ENCODE measurements at places on chromosomes 4 and X.

DNA sequence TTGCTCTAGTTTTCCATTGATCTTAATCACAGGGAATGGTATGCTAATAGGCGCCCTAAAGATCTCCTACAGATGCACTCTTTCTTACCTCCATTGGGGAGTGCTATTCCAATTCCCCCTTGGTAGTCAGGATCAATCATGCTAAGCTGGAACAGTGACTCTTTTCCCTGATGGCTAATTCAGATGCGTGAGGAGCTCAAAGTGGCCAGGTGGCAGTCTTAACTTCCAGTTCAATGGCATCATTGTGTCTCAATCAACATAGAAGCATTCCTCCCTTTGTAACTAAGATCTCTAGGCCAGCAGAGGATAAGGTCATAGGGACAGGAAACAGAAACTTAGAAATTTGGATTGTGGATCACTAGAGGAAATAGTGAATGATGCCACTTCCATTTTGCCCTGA, 216.8 kb downstream of the GRID2 start:
- DNase-seq = no peak

DNA sequence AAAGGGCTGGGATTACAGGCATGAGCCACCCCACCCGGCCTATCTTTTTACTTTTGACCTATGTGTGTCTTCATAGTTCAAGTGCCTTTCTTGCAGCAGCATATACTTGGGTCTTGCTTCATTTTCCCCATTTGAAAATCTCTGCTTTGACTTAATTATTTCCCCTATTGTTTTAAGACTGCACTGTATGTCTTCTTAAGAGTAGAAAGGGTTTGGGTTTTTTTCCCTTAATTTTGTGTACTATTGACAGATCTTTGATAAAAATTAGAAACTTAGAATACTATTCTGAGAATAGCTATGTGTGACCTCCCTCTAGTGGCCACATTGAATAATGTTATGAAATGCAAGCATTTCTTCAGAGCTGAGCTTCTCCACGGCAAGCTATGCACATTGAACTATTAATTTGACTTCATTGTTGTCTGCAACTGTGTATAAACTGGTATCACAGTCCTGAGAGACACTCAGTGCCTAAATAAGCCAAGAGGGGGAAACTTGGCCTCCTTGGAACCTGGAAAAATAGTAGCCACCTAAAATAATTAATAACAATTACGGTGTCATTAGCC, 8.7 kb upstream of the SLC25A4 start:
- peak; percentile 52 for DNase-seq

DNA sequence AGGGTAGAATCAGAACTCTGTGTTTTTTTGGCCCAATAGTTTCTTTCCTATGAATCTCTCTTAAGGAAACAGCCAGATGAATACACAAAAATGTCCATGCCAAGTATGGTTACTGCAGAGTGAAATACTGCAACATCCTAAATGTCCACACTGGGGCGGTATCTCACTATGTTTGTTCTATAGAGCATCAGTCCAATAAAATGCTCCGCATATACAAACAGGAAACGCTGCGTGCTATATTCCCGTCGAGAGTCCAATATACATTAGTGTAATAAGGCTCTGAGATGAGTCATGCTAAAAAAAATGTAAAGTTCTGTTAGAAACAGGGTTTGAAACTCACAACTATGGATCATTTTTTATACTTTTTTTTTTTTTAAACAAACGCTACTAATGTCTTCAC, 72.9 kb upstream of the ENOX2 start:
- peak; percentile 71 for DNase-seq

DNA sequence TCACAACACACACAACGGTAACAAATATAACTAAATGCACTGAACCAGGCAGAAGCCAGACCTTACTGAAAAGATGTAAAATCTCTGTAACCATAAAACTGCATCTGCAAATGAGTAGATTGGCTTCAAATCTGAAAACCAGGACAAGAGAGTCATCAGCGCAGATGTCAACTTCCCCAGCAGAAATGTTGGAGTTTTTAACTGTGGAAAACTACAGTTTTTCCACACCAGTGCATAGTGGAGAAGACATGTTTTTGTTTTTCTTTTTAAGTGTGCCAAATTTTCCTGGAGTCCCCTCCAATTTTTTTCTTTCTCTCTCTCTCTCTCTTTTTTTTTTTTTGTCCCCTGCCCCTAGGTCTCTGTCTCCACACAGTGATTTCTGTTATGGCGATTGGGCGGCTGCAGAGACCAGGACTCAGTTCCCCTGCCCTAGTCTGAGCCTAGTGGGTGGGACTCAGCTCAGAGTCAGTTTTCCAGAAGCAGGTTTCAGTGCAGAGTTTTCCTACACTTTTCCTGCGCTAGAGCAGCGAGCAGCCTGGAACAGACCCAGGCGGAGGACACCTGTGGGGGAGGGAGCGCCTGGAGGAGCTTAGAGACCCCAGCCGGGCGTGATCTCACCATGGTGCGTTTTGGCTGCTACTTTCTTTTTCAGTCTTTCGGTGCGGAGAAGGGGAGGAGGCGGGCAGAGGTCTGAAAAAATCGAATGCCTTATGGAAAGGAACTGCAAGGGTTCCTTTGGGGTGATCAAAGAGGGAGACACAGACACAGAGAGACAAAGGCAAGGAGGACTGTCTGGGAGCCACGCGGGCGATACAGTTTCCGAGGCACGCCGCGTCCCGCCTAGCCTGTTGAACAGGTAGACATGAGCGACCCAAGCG, at the start of gene GUCY1A1:
GUCY1A1 (plus strand) TSS at position 505 of the 878 bp plus-strand sequence. CDS start 30,020 bp downstream, outside the sequence.
- DNase-seq = no peak

DNA sequence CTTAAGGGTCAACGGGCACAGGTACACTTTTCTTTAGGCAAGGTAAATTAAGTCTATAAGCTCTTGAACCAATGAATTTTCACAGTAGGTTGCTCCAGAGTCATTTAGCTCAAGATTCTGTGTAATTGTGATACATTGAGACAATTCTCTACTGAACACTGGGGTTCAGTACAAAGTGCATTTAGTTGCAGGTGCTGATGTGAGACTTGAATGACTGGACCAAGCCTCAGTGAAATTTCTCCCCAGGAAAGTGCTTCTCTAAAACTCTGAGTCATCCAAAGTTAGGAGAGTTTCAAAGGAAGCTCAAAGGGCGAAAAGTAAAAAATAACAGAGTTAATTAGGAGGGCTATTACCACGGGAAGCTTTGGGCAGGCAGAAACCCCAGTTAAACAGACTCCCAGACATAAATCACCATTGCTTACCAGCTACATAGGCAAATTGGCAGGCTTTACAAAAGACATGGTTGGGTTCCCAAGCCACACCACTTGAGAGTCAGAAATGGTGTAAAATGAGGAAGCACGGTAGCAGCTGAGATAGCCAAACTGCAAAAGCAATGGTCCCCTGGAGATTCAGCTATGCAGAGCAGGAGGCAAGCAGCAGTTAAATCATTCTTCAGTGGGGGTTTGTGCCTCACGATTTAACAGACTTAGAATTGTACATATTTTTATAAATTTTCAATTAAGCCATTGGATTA, 202.6 kb downstream of the PCDH19 start:
- no peak for DNase-seq

All from fibroblast of skin of scalp (primary cell).